ENCODE measurements at places on chromosomes 3 and 15.

DNA sequence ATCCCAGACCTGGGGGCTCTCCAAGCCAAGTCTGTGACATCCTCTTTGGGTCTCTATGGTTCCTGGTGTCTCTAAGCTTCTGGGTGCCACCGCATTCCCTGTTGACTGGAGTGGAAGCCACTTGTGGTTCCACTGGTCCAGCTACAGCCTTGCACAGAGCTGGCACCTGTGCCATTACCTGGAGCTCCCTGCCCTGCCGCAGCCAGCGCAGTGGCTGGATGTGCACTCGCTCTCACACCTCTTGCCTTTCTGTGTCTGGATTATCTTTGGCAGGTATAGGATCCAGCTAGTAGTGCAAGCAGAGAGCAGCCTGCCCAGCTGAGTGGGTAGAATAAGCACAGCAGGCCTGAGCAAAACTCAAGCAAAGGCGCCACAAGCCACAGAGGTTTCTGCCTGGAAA is 1635.5 kb downstream of the OTOL1 start:
- DNase-seq, result no peak

DNA sequence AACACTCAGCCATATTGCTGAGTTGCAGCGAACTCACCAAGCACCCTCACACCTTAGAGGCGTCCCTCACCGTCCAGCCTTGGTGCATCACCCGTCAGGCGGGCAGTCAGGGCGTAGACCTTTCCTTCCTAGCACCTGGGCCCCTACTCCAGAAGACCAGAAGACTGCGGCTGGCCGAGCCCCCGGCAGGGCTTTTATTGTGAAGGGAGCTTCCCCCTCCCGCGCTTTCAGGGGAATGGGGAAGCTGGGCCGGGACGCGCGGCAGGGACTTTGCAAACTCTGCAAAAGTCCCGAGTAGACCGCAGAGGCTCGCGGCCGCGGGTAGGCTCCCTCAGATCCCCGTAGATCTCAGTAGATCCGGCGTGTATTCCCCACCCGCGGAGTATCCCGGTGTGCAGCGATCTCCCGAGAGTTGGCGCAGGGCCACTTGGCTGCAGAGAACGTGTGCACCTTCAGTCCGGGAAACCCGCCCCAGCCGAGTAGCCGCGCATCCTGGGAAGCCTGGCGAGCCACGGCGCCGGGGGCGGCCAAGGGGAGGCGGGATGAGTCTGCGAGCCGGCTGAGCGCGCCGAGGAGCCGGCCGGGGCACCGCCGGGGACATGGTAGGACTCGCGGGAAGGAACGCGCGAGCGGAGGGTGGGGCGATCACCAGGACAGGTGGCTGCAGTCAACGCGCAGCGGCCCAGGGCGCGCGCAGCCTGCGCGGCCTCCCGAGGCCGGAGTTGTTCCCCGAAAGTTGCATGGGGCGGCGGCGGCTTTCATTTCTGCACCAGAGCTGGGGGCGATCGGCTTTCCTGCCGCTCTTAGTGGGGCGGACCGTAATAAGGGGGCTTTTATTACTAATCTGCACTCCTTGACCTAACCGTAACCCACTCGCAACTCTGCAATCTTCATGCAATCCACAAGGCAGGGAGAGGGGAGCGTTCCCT is at the start of gene GASK1A:
GASK1A (plus strand) TSS at position 268 of the 929 bp plus-strand sequence; CDS start at position 600, 332 bp downstream.
- DNase-seq, result no peak

DNA sequence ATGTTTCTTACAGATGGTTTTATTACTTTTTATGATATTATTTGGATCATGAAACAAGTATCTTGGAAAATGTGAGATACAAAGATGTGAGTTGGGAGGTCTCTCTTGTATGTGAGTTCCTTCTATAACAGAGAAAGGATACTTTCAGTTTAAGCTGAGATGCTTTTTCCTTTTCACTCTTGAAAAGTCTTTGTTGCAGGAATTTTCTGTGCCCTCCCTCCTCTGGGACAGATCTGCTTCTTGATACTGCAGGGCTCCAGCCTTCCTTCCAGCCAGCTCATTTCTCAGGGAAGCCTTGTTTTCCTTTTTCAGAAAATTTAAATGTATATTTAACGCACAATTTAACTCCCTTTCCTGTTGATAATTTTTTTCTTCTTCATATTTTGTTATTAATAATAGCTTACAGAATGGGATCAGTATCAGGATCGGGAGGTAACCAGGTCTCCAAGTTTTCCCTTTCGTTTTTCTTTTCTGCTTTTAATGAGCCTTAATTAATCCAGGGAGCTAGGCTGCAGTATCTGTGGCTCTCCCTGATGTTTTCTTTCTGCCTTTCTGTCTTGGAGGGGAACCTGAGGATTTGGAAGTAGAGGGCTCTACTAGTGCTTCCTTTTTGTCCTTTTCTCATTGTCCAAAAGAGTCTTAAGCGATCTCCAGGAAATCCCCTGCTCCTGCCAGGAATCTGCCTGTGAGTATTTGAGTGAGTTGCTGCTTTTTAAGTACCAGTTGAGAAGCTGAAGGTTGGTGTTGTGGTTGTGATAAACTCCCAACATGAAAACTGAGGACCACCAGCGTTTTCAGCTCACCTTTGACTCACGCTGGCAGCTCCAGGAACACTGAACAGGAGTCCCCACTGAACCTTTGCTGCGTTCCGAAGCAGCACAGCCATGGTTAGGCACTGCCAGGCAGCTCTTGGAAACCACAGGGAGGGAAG is 105.7 kb downstream of the IGF1R start:
- no peak for DNase-seq

GRCh38 chr3:69724722-69725435 is 14.4 kb upstream of the MITF start:
- DNase-seq, result no peak

- DNase-seq, result no peak
Observed at GRCh38 chr15:87080547-87080946, 1000.9 kb downstream of the AGBL1 start.

- DNase-seq, result no peak
Observed at GRCh38 chr15:78895471-78895870, 22.8 kb downstream of the MORF4L1 start.

- no peak for DNase-seq
Observed at GRCh38 chr15:28125673-28126651, 26.8 kb upstream of the OCA2 start.

DNA sequence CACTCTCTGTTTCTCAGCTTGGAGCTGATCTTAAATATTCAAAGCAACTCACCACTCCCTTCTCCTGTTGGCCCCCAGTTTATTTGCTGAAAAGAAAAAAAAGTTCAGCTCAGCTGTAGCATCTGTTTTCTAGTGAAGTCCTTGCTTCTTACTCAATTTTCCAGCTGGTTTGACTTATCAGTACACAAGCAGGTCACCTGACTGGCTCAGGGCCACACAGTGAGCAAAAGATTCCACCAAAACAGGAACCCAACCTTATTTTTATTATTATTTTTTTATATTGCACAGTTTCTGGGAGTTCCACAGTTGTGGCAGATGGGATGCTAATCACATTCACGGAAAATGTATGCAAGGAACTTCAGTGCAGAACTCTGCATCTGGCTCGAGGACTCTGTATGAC is 390.7 kb upstream of the RGMA start:
- no peak for DNase-seq

- DNase-seq, result no peak
Observed at GRCh38 chr3:130789782-130790322, 43.2 kb upstream of the PIK3R4 start.

GRCh38 chr3:128051837-128052594 is at the start of gene SEC61A1:
SEC61A1 (plus strand) TSS chr3:128052437; CDS start chr3:128052553, 116 bp downstream.
- peak; percentile 92 for DNase-seq

- no peak for DNase-seq
Observed at GRCh38 chr15:79185199-79185598, 94.6 kb upstream of the RASGRF1 start.

DNA sequence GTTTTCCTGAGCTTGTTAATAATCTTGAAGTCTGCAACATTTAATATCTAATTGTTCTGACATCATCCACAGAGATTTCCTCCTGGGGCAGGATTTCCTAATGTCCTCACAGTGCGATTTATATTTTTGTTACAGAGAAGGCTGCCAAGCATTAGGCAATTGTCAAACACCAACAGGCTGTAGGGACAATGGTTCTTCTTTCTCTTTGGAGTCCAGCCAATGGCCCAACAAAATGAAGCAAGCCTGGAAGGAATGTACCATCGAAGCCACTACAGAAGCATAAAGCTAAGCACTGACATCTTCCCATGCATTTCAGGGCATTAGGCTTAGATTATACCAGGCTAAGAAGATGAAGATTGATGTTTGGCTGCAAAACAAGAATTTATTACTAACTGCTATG is 173.0 kb upstream of the FRMD4B start:
- DNase-seq, result no peak

GRCh38 chr15:66621491-66622467 is 56.0 kb upstream of the LCTL start:
- no peak for DNase-seq

DNA sequence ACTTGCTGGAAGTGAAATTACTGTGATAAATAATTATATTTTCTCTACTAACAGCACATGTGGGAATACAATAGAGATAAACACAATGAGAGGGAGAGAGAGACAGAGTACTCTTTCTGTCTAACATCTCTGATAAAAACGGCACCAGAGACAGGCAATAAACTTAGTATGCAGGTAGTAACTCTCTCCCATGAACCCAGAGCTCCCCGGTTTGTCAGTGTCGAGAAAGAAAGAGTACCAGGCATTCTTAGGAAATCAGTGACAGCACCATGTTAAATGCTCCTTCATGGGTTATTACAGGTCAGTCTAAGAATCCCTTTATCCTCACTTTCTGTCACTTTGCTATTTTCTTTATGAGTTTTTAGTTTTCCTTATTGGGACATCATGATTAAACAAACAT is 110.7 kb upstream of the EPHA3 start:
- no peak for DNase-seq

- no peak for DNase-seq
Observed at GRCh38 chr3:27528791-27529190, 44.6 kb upstream of the SLC4A7 start.

- DNase-seq, result peak; percentile 67
Observed at GRCh38 chr3:188154014-188154808, at the start of gene LPP. LPP (plus strand) TSS chr3:188154157; CDS start chr3:188406121, 251,964 bp downstream.

GRCh38 chr3:68306571-68306970 is 625.8 kb downstream of the TAFA4 start:
- DNase-seq, result no peak

DNA sequence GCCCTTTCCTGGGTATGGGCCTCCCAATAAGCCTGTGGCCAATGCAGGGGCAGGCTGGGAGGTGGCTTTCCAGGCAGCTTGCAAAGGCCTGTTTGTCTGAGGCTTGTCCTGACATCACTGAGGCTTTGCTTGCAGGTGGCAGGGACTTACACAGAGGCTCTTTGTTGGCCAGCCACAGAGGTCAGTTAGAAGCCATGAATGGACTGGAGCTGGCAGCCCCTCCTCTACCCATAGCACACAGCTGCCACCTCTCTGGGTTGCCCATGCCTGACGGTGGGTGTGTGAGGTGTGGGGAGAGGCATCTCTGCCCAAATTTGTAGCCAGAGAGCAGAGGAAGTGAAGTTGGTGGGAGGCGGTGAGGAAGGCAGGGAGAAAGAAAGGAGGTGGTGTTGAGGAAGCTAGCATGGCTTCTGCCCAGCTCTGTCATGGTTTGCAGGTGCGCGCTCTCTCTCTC is 17.1 kb downstream of the LIMD1 start:
- DNase-seq, result no peak

DNA sequence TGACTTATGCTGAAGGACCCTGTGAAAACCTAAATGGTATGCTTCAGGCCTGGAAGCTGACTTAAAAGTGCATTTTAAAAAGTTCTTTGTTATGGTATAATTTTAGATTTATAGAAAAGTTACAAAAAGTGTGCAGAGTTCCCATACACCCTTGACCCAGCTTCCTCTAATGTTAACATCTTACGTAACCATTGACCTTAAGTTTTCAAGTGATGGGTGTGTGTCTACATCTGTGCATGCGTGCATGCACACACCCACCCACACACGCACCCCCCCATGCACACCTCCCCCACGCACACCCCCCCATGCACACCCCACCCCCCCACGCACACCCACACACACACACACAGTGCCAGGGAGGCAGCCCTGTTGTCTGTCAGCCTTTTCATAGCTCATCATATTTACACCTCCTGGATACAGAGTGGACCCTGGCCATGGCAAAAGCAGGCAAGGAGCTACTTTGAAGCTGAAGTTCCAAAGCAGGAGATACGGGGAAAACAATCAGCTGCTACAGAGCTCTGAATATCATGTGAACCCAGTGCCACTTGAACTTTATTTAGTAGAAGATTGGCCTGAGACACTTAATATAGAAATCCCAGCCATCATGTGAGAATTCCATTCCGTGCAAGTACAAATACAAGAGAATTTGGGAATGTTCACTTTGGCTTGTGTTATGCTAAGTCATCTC is 30.0 kb upstream of the TRAK1 start:
- DNase-seq, result no peak

GRCh38 chr3:47425959-47426358 is 45.1 kb downstream of the PTPN23 start:
- DNase-seq, result no peak

DNA sequence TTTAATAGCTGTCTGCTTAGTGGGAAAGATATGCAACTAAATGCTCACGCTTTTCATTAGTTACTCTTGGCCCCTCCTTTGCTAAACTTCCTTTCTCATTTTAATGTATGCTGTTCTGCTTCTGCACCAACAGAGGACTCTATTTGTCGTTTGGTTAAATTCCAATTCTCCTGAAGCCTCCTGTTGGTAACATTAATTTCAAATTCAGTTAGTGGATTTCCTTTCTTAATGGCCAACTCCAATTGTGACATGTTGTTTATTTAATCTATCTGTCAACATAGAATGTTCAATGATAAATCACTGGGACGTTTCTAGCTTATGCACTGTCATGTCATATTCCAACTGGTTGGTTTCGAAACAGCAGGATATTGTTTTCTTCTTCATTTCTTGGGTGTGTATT is 467.4 kb upstream of the BCHE start:
- DNase-seq, result no peak

DNA sequence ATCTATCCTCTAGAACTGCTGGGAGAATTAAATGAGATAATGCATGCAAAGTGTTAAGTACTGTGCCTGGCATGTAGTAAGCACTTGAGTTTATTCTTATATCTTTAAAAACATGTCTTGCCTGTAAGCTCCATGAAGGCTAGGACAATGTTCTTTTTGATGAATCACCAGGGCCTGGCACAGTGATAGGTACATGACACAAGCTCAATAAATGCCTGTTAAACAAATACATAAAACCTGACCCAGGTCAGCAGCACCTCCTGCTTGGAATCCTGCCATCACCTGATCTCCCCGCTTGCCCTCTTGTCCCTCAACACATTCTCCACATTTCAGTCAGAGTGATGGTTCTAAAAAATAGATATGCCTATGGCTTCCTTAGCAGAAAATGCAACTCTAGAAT is 186.8 kb downstream of the CHST2 start:
- DNase-seq, result no peak

GRCh38 chr3:47347217-47347801 is 33.5 kb upstream of the PTPN23 start:
- DNase-seq, result no peak

GRCh38 chr3:11375333-11376088 is 103.3 kb downstream of the ATG7 start:
- DNase-seq, result no peak

DNA sequence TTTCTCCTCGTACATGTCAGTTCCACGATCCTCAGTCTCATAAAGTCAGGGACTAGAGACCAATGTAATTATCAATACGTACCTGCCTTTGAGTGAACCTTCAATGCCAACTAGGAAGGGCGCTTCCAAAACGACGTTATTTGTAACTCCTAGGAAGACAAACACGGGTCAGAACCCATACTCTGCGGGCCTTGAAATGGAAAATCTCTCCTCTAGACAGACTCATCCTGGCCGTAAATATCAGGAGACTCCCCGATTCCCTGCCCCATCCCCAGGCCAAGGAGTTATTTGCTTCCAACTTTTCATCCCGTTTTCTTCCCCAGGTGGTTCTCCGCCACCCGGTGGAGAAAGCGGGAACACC is 578 bp downstream of the OIP5 start:
- no peak for DNase-seq

- DNase-seq, result peak; percentile 38
Observed at GRCh38 chr15:85582131-85583079, 202.0 kb downstream of the AKAP13 start.

All from activated T-cell treated with anti-CD3 and anti-CD28 coated beads for 4 hours (primary cell).